Chondrocyte (in vitro differentiated cells): ENCODE measurements at places on chromosomes 4 and X. TPM values are rescaled to one million over a fixed set of nuclear protein-coding genes. Genes with fewer than 3 reads are reported as not detected.

Gene MAGEA4
- total RNA-seq = not detected in 3 replicates

Gene CXCL13
- total RNA-seq = not detected in 3 replicates

DNA sequence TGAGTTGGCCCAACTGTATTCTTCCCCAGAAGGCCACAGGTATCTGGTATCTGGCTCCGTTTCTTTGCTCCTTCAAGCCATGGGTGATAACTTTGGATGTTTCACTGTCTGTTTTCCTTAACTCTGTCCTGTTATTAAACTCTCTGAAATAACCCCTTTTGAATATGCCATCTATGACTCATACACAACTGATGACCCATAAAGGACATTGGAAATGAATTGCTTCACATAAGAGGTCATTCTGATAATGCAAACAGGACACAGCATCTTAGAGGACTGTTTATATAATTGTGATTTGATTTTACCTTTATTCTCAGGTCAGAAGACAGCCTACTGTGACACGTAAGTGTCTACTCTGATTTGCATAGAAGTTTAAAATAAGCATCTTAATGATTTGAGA, 227.7 kb downstream of the VEGFC start:
- H3K27me3 ChIP-seq = peaks cover 5% of the 10 kb centered on the region
- no peak for DNase-seq
- no peaks in the 10 kb centered on the region for H3K36me3 ChIP-seq
- no peak overlapping the region for H3K27ac ChIP-seq
- no peak overlapping the region for H3K4me3 ChIP-seq

DNA sequence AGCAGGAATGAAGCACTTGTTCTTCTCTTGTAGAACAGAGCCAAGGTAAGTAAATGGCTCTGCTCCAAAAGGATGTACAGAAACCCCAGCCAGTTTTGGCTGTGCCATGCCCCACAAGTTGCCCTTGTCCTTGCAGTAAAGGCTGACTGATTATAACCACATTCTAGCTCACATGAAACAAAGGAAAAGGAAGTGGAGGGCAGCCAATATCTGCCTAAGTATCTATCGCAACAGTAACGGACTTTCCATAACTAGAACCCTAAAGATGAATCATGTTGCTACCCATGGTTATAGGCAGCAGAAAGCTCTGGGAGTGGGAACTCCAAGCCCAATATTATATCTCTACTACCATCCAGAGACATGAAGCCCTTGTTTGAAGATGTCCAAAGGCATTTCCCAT, 95.7 kb downstream of the COMMD8 start:
- H3K4me1 ChIP-seq = no peaks in the 10 kb centered on the region
- H3K36me3 ChIP-seq = no peaks in the 10 kb centered on the region
- H3K4me3 ChIP-seq = no peak overlapping the region
- H3K27me3 ChIP-seq = peaks cover 42% of the 10 kb centered on the region
- H3K27ac ChIP-seq = no peak overlapping the region

Gene DUX4
- total RNA-seq = not detected in 3 replicates

DNA sequence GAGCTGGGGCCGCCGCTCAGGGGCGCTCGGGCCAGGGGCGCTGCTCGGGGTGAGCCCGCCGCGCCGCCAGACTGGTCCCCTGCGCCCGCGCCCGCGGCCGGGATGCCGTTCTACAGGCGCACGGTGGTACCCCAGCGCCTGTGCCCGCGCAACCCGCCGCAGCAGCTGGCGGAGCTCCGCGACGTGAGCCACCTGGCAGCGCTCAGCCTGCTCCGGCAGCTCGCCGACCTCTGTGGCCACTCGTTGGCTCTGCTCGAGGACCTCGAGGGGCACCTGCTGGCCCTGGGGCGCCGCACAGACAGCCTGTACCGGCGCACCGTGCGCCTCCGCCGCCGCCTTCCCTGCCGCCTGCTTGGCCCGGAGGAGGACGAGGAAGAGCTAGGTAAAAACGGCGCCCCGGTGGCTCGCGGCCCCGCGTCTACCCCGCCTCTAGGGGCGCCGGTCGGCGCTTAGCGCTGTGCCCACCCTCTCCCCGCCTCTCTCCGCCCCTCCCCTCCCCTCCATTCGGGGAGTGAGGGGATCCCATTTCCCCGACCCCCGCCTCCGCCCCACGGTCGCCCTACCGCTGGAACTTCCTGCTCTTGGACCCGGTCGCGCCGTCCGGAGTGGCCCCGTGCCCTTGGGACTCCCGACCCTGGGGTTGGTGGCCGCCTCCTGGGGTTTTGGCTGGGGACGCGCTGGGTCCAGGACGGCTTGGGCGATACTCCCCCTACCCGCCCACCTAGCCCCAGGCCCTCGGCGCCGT, 513 bp downstream of the NHSL2 start:
- peak overlapping the region; percentile 51 for H3K4me3 ChIP-seq
- H3K4me1 ChIP-seq = no peaks in the 10 kb centered on the region
- H3K36me3 ChIP-seq = no peaks in the 10 kb centered on the region
- no peak for DNase-seq

- H3K4me1 ChIP-seq = peaks cover 29% of the 10 kb centered on the region
- H3K27me3 ChIP-seq = no peaks in the 10 kb centered on the region
- DNase-seq = no peak
- H3K4me3 ChIP-seq = no peak overlapping the region
- H3K27ac ChIP-seq = no peak overlapping the region
These were observed 8.5 kb downstream of the PCGF3 start for GRCh38 chr4:714087-714486.

- peaks cover 3% of the 10 kb centered on the region for H3K27me3 ChIP-seq
- no peaks in the 10 kb centered on the region for H3K4me1 ChIP-seq
- H3K4me3 ChIP-seq = no peak overlapping the region
- no peaks in the 10 kb centered on the region for H3K36me3 ChIP-seq
- DNase-seq = no peak
These were observed 315.7 kb downstream of the HNRNPD start for GRCh38 chr4:82057990-82058544.

- no peak for DNase-seq
- no peaks in the 10 kb centered on the region for H3K36me3 ChIP-seq
- H3K4me1 ChIP-seq = no peaks in the 10 kb centered on the region
- no peak overlapping the region for H3K4me3 ChIP-seq
These were observed 77.1 kb upstream of the C4orf54 start for GRCh38 chr4:99734583-99735322.

- no peak for DNase-seq
- no peaks in the 10 kb centered on the region for H3K4me1 ChIP-seq
- no peaks in the 10 kb centered on the region for H3K36me3 ChIP-seq
These were observed 61.9 kb upstream of the PAGE4 start for GRCh38 chrX:49767236-49767635.

Gene NSDHL
- 18.1 to 20.3 TPM (median 18.7 TPM) in 3 replicates for total RNA-seq

DNA sequence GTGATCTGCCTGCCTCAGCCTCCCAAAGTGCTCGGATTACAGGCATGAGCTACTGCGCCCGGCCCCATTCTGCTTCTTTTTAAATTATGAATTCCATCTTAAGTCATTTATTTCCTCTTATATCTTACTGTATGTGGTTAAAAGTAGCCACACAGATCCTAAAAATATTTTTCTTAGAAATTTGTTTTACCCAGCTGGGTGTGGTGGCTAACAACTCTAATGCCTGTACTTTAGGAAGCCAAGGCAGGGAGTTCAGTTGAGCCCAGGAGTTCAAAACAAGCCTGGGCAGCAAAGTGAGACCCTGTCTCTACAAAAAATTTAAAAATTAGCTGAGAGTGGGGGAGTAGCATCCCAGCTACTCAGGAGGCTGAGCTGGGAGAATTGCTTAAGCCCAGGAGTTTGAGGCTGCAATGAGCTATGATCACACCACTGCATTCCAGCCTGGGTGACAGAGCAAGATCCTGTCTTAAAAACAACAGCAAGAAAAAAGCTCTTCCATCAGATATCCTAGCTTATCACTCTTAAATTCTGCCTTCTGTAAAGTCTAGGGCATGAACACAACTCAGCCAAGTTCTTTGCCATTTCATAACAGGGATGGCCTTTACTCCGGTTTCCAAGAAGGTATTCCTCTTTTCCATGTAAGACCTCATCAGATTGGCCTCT, 15.1 kb upstream of the AFF1 start:
- H3K27ac ChIP-seq = no peak overlapping the region
- no peak for DNase-seq
- H3K36me3 ChIP-seq = no peaks in the 10 kb centered on the region
- no peak overlapping the region for H3K4me3 ChIP-seq
- H3K27me3 ChIP-seq = no peaks in the 10 kb centered on the region

DNA sequence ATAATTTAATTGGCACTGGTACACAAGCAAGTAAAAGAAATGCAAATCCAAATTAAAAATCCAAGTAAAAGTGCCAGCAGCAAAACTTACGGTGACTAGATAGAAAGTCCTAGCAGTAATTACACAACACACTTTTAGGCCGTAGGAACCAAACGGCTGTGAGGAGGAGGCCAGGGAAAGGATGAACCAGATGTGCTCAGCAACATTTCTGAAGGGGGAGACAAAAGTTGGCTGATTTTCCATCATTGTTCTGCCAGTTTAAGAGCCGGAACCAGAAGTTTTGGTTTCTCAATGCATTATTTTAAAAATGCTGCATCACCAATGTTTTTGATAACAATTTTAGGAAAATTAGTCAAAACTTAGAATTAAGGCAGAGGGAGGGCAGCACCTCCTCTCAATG, 68.7 kb upstream of the ENPP6 start:
- H3K4me1 ChIP-seq = no peaks in the 10 kb centered on the region
- DNase-seq = no peak
- no peaks in the 10 kb centered on the region for H3K27me3 ChIP-seq

DNA sequence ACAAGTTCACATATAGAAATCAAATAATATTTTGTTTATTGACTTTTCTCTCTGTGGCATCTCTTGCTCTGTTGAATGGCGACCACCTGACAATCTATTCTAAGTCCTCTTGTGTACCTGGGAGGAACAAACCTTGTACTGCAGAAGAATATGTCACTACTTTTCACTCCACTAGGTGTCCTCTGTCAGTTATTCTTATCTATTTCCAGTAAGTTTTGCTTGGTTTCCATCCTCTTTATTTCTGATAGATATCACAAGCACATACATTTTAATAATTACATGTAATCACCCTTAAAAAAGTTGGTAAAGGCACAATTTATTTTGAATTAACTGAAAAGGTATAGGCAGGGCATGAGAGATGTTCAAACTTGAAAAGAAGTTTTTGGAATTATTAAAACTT, 238.4 kb downstream of the SNCA start:
- H3K4me1 ChIP-seq = no peaks in the 10 kb centered on the region
- H3K27ac ChIP-seq = no peak overlapping the region
- no peak for DNase-seq
- H3K4me3 ChIP-seq = no peak overlapping the region
- peaks cover 4% of the 10 kb centered on the region for H3K27me3 ChIP-seq

Gene CDKL2
- 2.1 to 4.2 TPM (median 2.7 TPM) in 3 replicates for total RNA-seq

- H3K4me3 ChIP-seq = no peak overlapping the region
- no peak for DNase-seq
- peaks cover 13% of the 10 kb centered on the region for H3K4me1 ChIP-seq
- H3K36me3 ChIP-seq = no peaks in the 10 kb centered on the region
- peaks cover 22% of the 10 kb centered on the region for H3K27me3 ChIP-seq
These were observed 27.6 kb upstream of the INTU start for GRCh38 chr4:127604949-127605709.

DNA sequence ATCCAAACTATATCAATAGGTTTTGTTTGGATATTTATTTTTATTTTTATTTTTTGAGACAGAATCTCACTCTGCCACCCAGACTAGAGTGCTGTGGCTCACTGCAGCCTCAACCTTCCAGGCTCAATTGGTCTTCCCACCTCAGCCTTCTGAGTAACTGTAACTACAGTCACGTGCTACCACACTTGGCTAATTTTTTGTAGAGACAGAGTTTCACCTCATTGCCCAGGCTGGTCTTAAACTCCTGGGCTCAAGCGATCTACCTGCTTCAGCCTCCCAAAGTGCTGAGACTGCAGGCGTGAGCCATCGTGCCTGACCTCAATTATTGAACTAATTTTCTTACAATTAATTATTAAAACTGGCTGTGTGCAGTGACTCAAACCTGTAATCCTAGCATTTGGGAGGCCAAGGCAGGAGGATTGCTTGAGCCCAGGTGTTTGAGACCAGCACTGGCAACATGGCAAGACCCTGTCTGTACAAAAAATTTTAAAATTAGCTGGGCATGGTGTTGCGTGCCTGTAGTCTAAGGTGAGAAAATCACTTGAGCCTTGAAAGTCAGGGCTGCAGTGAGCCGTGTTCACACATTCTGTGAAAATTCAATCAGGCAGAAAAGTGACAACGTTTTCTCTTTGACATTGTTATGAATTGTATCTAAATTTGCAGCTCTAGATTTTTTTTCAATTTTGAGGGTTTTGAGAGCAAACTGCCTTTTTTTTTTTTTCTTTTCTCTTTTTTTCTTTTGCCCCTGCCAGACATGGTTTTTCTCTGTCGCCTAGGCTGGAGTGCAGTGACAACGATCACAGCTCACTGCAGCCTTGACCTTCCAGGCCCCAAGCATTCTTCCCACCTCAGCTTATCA, 66.0 kb downstream of the UBE2K start:
- no peak overlapping the region for H3K27ac ChIP-seq
- no peaks in the 10 kb centered on the region for H3K27me3 ChIP-seq
- no peak for DNase-seq
- peaks cover 9% of the 10 kb centered on the region for H3K36me3 ChIP-seq
- H3K4me3 ChIP-seq = no peak overlapping the region

- H3K4me3 ChIP-seq = no peak overlapping the region
- no peak for DNase-seq
- no peaks in the 10 kb centered on the region for H3K4me1 ChIP-seq
- no peaks in the 10 kb centered on the region for H3K27me3 ChIP-seq
- H3K36me3 ChIP-seq = no peaks in the 10 kb centered on the region
These were observed 47.9 kb upstream of the PLAC1 start for GRCh38 chrX:134706138-134706537.

Gene DMRTC1B
- total RNA-seq = not detected in 3 replicates

Gene DMP1
- not detected in 3 replicates for total RNA-seq

GRCh38 chr4:164935363-164935762, 42.1 kb downstream of the TRIM61 start:
- no peaks in the 10 kb centered on the region for H3K4me1 ChIP-seq
- DNase-seq = no peak
- H3K27me3 ChIP-seq = peaks cover 15% of the 10 kb centered on the region
- H3K27ac ChIP-seq = no peak overlapping the region

DNA sequence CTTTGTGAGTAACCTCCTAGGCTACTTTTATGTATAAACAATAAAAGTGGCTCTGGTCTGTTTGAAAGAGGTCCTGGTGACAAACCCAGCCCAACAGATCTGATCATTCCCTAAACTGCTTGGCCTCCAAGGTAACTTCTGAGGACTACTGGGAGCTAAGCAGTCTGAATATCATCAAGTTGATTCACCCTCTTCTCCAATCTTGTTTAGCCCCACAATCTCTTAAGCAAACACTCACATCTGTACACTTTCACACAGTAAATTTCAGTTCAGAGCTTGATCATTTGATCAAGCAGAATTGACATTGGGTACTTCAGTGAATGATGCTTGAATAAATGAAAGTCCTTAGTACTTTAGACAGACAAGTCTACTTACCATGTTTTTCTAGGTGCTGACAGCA, 74.7 kb downstream of the HCCS start:
- no peaks in the 10 kb centered on the region for H3K36me3 ChIP-seq
- no peak for DNase-seq
- no peak overlapping the region for H3K4me3 ChIP-seq

Gene GRIA2
- total RNA-seq = 0.77 to 1.4 TPM (median 1.0 TPM) in 3 replicates

Gene ASB12
- total RNA-seq = 0.27 to 0.44 TPM in 2 of 3 replicates, not detected in the other
